Gastrocnemius medialis (tissue), 4 donors: ENCODE measurements at places on chromosomes 6 and 20. TPM values are rescaled to one million over a fixed set of nuclear protein-coding genes. Genes with fewer than 3 reads are reported as not detected.

DNA sequence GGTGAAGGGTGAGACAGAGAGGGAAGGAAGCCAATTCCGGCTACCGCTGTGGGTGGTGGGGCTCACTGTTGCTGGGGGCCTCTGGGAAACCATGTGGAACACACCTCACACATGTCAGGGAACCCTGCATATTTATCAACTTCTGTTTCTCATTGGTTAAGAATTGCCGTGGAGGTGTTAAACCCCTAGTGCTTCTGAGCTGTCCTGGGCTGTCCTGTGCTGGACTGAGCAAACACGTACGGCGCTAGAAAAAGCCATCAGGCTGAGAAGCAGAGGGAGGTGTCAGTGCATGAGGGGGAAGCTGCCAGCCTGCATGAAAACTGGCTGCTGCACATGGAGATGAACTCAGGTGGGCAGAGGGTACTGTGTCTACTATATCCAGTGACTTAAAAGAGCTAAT lies 103.9 kb upstream of the JAG1 start:
- no peak for DNase-seq
- no peaks in the 10 kb centered on the region for H3K36me3 ChIP-seq
- no peaks in the 10 kb centered on the region for H3K4me1 ChIP-seq

DNA sequence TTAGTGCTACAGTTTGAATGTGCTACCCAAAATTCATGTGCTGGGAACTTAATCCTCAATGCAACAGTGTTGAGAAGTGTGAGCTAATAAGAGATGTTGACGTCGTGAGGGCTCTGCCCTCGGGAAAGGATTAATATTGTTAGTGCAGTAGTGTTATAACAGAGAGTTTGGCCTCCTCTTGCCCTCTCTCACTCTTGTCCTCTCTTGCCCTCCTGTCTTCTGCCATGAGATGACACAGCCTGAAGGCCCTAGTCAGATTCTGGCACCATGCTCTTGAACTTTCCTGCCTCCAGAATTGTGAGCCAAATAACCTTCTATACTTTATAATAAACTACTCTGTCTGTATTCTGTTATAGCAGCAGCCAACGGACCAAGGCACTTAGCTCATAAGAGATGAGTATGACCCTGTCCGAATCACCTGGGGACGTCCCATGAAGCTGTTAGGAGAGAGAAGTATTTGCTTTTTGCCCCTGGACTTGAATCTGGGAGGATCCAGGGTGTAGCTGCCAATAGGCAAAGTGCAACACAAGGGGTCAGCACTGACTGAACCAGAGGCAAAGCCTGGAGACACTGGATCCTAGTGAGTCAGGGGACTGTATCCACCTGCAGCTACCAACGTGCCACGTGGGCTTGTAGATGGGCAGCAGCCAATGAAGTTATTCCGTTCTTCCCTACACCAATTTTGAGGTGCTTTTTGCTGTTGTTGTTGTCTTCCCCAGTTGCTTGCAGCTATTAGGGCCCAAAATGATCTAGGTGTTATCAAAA lies 233.7 kb downstream of the THBS2 start:
- H3K27ac ChIP-seq = no peak overlapping the region
- H3K4me3 ChIP-seq = no peak overlapping the region
- DNase-seq = no peak
- no peaks in the 10 kb centered on the region for H3K36me3 ChIP-seq

DNA sequence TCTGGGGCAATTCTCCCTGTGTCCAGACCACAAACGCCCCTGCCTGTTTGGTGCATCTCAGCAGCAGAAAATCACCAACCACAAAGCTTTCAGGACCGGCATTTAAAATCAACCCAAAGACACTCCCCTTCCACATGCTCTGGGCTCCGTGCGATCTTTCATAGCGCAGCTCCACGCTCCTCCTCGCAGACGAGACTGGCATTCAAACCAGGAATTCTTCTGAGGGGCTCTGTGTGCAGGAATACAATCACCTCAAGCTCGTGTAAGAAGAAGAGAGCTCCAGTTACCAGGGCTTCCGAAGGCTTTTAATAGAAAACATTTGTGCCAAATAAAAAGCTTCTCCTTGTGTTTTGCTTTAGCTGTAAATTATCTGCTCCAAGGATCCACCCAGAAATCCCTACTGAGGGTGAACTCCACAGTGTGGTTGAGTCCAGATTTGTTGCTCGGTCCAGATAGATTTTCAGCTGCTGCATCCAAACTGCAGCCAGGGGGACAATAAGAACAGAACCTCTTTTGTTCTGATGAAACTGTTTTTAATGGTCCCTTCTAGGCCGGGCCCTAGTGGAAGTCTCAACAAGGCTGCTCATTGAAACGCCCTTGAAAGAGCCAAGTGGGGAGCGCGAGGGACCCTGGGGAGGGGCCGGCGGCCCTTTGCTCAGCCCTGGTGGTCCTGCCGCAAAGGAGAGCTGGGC lies 16.4 kb upstream of the BMP7 start:
- H3K27me3 ChIP-seq = no peaks in the 10 kb centered on the region
- H3K4me3 ChIP-seq = no peak overlapping the region
- H3K36me3 ChIP-seq = no peaks in the 10 kb centered on the region
- no peak for DNase-seq
- H3K27ac ChIP-seq = no peak overlapping the region
- H3K4me1 ChIP-seq = no peaks in the 10 kb centered on the region

DNA sequence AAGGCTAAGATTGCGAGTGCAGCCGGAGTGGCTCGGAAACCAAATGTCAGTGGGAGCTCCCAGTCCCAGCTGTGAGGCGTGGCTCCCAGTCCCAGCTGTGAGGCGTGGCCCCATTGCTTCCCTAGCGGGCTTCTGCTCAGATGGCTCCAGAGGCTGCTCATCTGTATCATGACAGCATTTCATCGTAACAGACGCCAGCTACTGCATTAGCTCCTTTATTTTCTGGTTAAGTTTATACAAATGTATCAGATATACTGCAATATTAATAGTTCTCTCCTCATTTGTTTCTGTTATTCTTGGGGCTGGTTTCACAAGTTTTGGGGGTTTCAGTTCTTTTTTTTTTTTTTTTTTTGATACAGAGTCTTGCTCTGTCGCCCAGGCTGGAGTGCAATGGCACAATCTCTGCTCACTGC lies 34.7 kb upstream of the TBXT start:
- no peaks in the 10 kb centered on the region for H3K4me1 ChIP-seq
- no peak overlapping the region for H3K4me3 ChIP-seq
- no peaks in the 10 kb centered on the region for H3K36me3 ChIP-seq
- H3K27ac ChIP-seq = no peak overlapping the region

GRCh38 chr6:10460096-10460495 lies 45.2 kb upstream of the TFAP2A start:
- no peaks in the 10 kb centered on the region for H3K4me1 ChIP-seq
- no peak for DNase-seq
- no peak overlapping the region for H3K4me3 ChIP-seq

DNA sequence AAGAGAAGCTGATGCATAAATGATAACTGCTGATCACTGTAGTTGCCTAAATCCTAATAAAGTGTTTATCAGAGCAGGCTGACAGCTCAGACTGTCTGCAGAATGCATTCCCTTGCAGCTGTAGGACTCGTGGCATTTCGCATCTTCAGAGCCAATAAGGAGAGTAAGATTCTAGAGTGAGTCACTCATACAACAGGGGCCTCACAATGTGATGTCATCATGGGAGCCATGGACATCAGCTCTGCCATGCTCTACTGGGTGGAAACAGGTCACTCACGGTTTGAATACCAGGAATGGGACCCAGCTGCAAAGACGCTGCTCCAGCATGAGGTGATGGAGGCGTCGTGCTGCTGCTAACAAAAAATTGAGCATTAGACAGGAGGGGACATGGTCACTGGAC lies 7.4 kb downstream of the FAM209B start:
- no peak for DNase-seq
- H3K27ac ChIP-seq = no peak overlapping the region
- H3K27me3 ChIP-seq = no peaks in the 10 kb centered on the region
- H3K4me1 ChIP-seq = no peaks in the 10 kb centered on the region
- no peak overlapping the region for H3K4me3 ChIP-seq

DNA sequence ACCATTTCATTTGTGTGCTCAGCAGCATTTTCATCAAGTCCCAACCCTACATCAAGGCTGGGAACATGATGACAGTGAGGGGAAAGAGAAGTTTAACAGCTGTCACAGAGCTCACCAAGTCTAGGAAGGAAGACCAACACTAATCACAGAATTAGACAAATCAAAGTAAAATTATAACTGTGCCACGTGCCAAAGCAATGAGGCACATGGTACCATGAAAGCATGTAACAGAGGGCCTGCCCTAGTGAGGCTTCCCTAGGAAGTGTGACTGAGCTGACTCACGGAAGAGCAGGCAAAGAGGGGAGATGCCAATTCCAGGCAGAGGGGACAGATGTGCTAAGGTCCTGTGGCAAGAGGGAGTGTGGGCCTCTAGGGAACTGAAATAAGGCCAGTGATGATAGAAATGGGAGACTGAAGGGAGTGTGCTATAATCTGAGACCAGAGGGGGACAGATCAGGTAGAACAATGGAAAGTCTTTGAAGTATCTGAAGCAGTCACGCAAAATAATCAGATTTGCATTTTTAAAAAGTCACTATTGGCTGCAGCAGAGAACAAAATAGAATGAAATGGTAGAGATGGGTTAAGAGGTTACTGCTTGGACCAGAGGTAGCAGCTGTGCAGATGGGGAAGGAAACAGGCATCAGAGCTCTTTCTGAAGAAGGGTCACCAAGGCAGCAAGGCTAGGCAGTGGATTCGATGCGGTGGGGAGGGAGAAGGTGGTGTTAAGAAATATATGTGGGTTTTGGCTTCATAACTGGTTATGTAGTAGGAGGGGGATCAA lies 86.8 kb downstream of the GPR6 start:
- no peak for DNase-seq
- H3K4me3 ChIP-seq = no peak overlapping the region
- H3K36me3 ChIP-seq = no peaks in the 10 kb centered on the region
- no peaks in the 10 kb centered on the region for H3K4me1 ChIP-seq

- peaks cover 4% of the 10 kb centered on the region for H3K4me1 ChIP-seq
- no peak overlapping the region for H3K4me3 ChIP-seq
- H3K27ac ChIP-seq = no peak overlapping the region
These were observed 25.3 kb downstream of the NRN1 start for GRCh38 chr6:5981126-5982026.

GRCh38 chr20:3930265-3931206 lies 41.3 kb downstream of the PANK2 start:
- no peak overlapping the region for H3K4me3 ChIP-seq
- H3K36me3 ChIP-seq = no peaks in the 10 kb centered on the region
- H3K27ac ChIP-seq = no peak overlapping the region
- no peak for DNase-seq
- peaks cover 42% of the 10 kb centered on the region for H3K4me1 ChIP-seq

GRCh38 chr6:7087491-7087979 lies 20.2 kb upstream of the RREB1 start:
- peaks cover 20% of the 10 kb centered on the region for H3K4me1 ChIP-seq
- H3K27me3 ChIP-seq = no peaks in the 10 kb centered on the region
- H3K4me3 ChIP-seq = peak overlapping the region; percentile 10
- H3K36me3 ChIP-seq = no peaks in the 10 kb centered on the region
- peak overlapping the region; percentile 64 for H3K27ac ChIP-seq
- no peak for DNase-seq

GRCh38 chr6:144259986-144260385 lies 25.1 kb upstream of the UTRN start:
- DNase-seq = no peak
- H3K4me1 ChIP-seq = peaks cover 7% of the 10 kb centered on the region
- no peak overlapping the region for H3K4me3 ChIP-seq
- H3K27ac ChIP-seq = no peak overlapping the region

DNA sequence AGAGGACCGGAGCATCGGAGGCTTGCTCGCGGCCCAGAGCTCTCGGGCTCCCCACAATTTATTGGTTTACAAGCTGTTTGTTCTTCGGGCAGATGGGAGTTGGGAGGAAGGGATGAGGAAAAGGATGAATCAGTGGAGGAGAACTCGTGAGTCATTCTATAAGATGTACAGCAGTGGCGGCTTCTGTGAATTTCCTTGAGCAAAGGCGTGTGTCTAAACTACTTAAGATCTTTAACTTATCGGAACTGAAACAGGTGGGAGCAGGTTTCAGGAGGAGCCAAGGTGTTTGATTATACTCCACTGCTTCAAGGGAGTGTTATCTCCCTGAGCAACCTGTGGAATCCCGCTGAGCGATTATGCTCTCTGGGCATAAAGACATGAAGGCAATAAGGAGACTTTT lies 50.5 kb upstream of the IBTK start:
- H3K4me1 ChIP-seq = no peaks in the 10 kb centered on the region
- no peaks in the 10 kb centered on the region for H3K36me3 ChIP-seq
- no peaks in the 10 kb centered on the region for H3K27me3 ChIP-seq
- no peak for DNase-seq
- no peak overlapping the region for H3K4me3 ChIP-seq
- H3K27ac ChIP-seq = no peak overlapping the region

GRCh38 chr6:106373502-106374239 lies 13.2 kb downstream of the CRYBG1 start:
- H3K36me3 ChIP-seq = no peaks in the 10 kb centered on the region
- H3K27ac ChIP-seq = no peak overlapping the region
- H3K4me1 ChIP-seq = no peaks in the 10 kb centered on the region
- no peak for DNase-seq
- H3K4me3 ChIP-seq = no peak overlapping the region
- H3K27me3 ChIP-seq = no peaks in the 10 kb centered on the region

DNA sequence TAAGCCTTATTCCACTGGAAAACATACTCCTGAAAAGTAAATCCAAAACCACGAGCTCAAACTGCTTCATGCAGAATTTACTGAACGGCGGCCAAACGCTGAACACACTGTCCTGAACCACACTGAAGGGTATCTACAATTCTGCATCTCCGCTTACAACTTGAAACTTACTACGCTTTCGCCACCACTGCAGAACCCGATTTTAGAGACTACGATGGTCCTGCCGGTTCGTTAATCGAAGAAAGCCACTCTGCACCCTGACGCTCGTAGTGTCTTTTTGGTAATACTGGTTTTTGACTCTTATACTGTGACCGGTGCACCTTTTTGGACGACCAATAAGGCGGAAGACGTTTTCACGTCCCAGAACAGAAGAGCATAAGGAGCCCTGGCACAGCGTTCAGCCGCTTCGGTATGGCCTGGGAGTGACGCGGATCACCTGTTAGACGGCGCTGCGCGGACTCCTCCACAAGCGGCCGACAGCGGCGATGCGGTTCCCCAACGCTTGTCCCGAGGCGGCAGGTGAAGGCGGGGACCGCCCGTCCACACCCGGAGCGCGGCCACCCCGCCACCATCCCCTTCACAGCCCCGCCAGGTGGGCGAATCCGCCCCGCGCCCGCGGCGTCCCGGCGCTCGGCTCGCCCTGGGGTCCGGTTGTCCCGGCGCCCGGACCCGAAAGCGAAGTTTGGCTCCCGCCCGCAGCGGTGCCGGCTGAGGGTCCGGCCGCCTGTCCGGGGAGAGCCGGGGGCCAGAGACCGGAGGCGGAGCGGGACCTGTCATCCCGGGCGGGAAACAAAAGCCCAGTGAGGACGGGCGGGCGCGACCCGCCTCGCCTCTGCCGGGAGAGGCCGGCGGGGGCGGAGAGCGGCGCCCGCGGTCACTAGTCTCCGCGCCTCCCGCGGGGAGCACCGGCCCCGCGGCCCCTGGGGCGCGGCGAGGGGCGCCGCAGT lies 784 bp downstream of the FKBP5 start:
- H3K27ac ChIP-seq = peak overlapping the region; percentile 97
- peak overlapping the region; percentile 79 for H3K4me3 ChIP-seq
- peaks cover 34% of the 10 kb centered on the region for H3K36me3 ChIP-seq
- no peaks in the 10 kb centered on the region for H3K27me3 ChIP-seq
- peak; percentile 64 for DNase-seq

The SPATS1 gene
- not detected for total RNA-seq

The ADGB gene
- total RNA-seq = not detected

The SLCO4A1 gene
- 20.4 TPM for total RNA-seq

The APOM gene
- total RNA-seq = 7.9 TPM
